ENCODE measurements at places on chromosomes 7 and 10. TPM values are rescaled to one million over a fixed set of nuclear protein-coding genes. Genes with fewer than 3 reads are reported as not detected.

The LBX1 gene
- total RNA-seq, result not detected

The AKR1C4 gene
- not detected for total RNA-seq

The UBE2D4 gene
- 22.6 TPM for total RNA-seq

The SKIDA1 gene
- 2.8 TPM for total RNA-seq

The AEBP1 gene
- 309 TPM for total RNA-seq

The SFRP4 gene
- total RNA-seq, result 0.16 TPM

The MMD2 gene
- not detected for total RNA-seq

The GHITM gene
- total RNA-seq, result 129 TPM

The NFE2L3 gene
- total RNA-seq, result 0.16 TPM

The GHRHR gene
- not detected for total RNA-seq

The CPA2 gene
- not detected for total RNA-seq

The ADAM12 gene
- total RNA-seq, result 168 TPM

The PRF1 gene
- total RNA-seq, result not detected

The HABP2 gene
- not detected for total RNA-seq

The MARCHF5 gene
- total RNA-seq, result 10.3 TPM

The OPALIN gene
- total RNA-seq, result not detected
